ENCODE measurements at places on chromosomes 3 and 15. TPM values are rescaled to one million over a fixed set of nuclear protein-coding genes. Genes with fewer than 3 reads are reported as not detected.

Gene GOLGA6B
- not detected for total RNA-seq

GRCh38 chr3:42143440-42143839 is 52.3 kb downstream of the TRAK1 start:
- H3K4me3 ChIP-seq, result no peak overlapping the region
- H3K27me3 ChIP-seq, result no peaks in the 10 kb centered on the region
- peaks cover 2% of the 10 kb centered on the region for H3K4me1 ChIP-seq
- no peak overlapping the region for H3K27ac ChIP-seq
- no peak for DNase-seq

GRCh38 chr3:132432639-132433038 is 15.3 kb downstream of the DNAJC13 start:
- peaks cover 8% of the 10 kb centered on the region for H3K4me1 ChIP-seq
- H3K27me3 ChIP-seq, result no peaks in the 10 kb centered on the region
- no peaks in the 10 kb centered on the region for H3K36me3 ChIP-seq
- no peak for DNase-seq
- H3K27ac ChIP-seq, result no peak overlapping the region
- no peak overlapping the region for H3K4me3 ChIP-seq

DNA sequence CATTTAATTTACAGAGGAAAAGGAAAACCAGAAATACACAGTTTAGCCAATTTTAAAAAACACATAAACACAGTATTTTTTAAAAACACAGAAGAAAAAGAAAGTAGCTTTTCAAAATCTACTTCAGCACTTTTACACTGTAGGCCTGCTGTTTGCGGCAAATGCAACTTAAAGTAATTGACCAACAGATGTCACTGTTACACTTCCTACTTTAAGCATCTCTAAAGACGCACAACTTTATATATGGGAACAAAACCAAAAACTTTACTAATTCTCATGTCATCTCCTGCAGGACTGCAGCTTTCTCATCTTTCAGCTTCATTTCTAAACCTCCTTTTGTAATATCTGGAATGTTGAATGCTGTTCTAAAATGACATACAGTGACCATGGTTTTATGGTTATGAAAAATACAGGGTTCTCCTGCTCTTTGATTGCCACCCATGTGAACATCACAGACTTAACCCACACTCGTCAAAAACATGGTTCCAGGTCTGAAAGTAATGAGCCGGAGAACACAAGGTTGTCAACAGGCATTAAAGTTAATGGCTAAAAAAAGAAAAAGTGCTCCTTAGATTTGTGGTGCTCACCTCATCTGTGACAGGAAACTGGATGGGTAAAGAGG is 107.9 kb downstream of the FMN1 start:
- no peaks in the 10 kb centered on the region for H3K4me1 ChIP-seq
- DNase-seq, result no peak
- H3K27ac ChIP-seq, result no peak overlapping the region
- H3K36me3 ChIP-seq, result no peaks in the 10 kb centered on the region

DNA sequence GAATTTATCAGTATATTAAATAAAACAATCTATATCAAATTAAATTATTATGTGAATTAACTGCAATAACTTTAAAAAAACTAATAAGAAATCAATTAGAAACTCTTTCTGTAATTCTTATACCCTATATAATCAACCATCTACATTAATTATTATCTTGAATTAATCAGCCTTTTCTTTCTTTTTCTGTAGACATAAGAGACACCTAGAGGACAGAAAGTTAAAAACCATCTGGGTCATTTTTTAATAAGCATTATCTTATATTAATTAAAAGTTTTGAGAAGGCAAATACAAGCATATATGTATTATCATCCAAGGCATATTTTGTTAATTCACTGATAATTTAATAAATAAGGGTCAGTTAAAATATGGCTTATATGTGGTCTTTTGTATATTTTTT is 24.2 kb upstream of the SLC25A26 start:
- DNase-seq, result no peak
- no peak overlapping the region for H3K4me3 ChIP-seq
- no peak overlapping the region for H3K27ac ChIP-seq
- no peaks in the 10 kb centered on the region for H3K4me1 ChIP-seq
- no peaks in the 10 kb centered on the region for H3K36me3 ChIP-seq

GRCh38 chr3:133268726-133269134 is 131.1 kb upstream of the BFSP2 start:
- no peak overlapping the region for H3K4me3 ChIP-seq
- H3K36me3 ChIP-seq, result no peaks in the 10 kb centered on the region
- DNase-seq, result no peak
- no peaks in the 10 kb centered on the region for H3K4me1 ChIP-seq
- H3K27ac ChIP-seq, result no peak overlapping the region

DNA sequence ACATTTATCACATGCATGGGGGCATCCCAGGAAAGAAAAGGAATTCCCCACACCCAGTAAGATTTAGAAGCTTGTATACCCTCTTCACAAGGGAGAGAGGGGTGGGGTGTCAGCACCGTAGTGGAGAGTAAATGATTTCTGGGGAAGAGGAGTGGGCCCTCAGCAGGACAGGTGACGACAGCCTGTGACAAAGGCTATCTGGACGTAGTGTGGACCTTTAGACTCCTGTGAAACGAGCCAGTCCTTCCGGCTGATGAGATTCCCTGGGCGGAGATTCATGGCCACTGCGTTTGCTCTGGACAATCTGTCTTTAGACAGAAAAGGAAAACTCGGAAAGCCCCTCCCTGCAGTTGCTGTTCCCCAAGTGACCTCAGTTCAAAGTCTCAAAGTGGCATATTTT is 1.7 kb upstream of the FAM3D start:
- H3K27ac ChIP-seq, result no peak overlapping the region
- H3K27me3 ChIP-seq, result no peaks in the 10 kb centered on the region
- H3K4me3 ChIP-seq, result no peak overlapping the region
- H3K36me3 ChIP-seq, result no peaks in the 10 kb centered on the region

DNA sequence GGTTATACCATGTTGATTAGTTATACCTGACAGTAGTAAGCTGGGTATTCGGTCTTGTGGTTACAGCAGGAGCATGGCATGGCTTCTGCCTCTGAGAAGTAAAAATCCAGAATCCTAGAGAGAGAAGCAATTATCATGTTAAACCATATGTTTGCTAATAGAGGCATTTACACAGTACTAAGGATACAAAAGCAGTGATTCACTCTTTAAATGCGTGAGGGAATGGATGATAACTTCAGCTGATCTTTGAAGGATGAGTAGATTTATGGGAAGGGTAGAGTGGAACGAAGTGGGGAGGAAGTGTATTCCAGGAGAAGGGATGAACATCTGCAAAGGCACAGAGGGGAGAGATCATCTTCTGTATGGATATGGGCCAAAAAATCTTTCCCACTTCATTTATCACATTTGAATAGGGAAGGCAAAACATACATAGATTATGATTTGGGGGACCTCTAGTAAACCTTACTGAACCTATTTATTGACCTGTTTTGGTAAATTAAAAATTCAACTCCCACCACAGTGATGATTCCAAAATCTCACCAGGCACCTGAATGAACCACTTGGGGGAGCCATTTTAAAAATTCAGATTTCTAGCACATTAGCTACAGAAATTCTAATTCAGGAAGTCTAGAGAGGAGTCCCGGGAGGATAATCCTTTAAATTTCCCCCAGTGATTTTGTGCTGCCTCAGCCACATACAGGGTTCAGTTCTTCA is 35.1 kb downstream of the IGSF10 start:
- no peak overlapping the region for H3K4me3 ChIP-seq
- H3K27ac ChIP-seq, result no peak overlapping the region
- no peaks in the 10 kb centered on the region for H3K4me1 ChIP-seq
- no peaks in the 10 kb centered on the region for H3K27me3 ChIP-seq
- DNase-seq, result no peak
- H3K36me3 ChIP-seq, result no peaks in the 10 kb centered on the region

DNA sequence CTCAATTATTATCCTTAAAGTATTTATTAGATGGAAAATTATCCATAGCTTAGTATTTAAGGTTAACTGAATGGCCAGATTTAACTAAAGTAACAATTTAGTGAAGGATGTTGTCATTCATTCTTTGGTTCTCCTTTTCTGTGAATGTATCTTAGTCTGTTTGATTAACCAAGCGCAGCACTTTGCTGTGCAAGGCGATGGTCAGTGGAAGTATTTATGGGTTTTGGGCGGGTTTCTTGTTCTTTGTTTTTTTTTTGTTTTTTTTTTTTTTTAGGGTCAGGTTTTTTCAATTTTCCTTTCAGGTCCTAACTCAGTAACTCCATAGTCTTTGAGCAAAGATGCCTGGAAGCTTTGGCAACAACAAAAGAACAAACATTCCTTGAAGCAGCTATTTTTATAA is 328.8 kb downstream of the PTPRG start:
- H3K27me3 ChIP-seq, result no peaks in the 10 kb centered on the region
- no peak overlapping the region for H3K4me3 ChIP-seq
- H3K4me1 ChIP-seq, result peaks cover 36% of the 10 kb centered on the region
- no peaks in the 10 kb centered on the region for H3K36me3 ChIP-seq
- no peak overlapping the region for H3K27ac ChIP-seq

- H3K4me3 ChIP-seq, result peak overlapping the region; percentile 8
- no peak overlapping the region for H3K27ac ChIP-seq
- no peaks in the 10 kb centered on the region for H3K27me3 ChIP-seq
- H3K36me3 ChIP-seq, result no peaks in the 10 kb centered on the region
- peak; percentile 33 for DNase-seq
- no peaks in the 10 kb centered on the region for H3K4me1 ChIP-seq
Measured at GRCh38 chr3:184543843-184544512, 17.6 kb upstream of the EPHB3 start.

DNA sequence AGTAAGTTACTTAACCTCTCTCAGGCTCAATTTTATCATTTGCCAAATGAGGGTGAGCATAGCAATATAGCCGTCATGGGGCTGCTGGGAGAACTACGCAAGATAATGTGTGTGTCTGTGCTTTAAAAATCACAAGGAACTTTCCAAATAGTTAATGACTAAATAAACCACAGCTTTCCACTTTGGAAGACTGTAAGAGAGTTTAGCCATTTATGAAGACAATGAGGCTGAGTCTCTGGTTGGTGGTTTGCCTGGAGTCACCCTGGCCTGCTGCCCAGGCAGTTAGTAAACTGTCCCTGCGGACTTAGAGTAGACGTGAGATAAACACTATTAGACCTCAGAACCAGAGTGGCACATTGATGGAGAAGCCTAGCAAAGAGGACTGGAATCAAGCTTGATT is 357.7 kb downstream of the CLSTN2 start:
- H3K4me3 ChIP-seq, result no peak overlapping the region
- no peak for DNase-seq
- no peaks in the 10 kb centered on the region for H3K36me3 ChIP-seq
- H3K27ac ChIP-seq, result no peak overlapping the region

DNA sequence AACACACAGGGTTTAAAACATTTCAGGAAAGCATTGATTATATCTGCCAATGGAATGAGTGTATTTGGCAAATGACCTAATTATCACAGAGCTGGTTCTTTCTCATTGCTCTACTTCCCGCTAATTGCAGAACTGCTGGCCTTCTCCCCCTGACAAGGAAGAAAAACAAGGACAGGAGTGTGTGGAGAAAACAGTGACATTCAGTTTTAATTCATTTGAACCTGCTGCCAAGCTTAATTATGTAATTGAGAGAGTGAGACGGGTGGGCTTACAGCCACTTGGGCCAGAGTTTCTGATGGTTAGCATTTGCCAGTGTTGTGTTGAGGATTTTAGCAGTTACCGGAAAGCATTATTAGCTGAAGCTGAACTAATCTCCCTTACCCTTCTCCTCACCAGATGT is 301.4 kb downstream of the RBMS3 start:
- H3K27me3 ChIP-seq, result no peaks in the 10 kb centered on the region
- H3K4me3 ChIP-seq, result no peak overlapping the region
- no peak for DNase-seq
- no peaks in the 10 kb centered on the region for H3K36me3 ChIP-seq

DNA sequence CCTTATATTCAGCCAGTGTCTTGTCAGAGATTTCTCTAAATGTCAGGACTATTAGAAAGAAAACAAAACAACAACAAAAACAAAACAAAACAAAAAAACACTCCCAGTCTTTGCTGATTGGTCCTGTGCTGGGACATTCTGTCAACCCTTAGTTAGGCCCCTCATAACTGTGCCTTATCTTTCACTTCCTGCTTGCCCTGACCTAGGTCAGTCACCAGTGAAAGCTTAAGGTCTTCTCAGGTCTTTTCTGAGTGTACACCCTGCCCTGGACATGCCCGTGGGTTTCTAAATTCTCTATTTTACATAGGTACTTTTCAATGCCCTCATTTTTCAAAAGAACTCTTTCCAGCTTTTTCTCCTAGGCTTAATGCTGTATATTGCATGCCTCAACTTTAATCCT is 454.1 kb downstream of the GRM7 start:
- H3K36me3 ChIP-seq, result no peaks in the 10 kb centered on the region
- no peak overlapping the region for H3K27ac ChIP-seq
- no peak for DNase-seq
- no peak overlapping the region for H3K4me3 ChIP-seq
- no peaks in the 10 kb centered on the region for H3K27me3 ChIP-seq

GRCh38 chr15:72063186-72063585 is 54.8 kb downstream of the MYO9A start:
- no peak overlapping the region for H3K4me3 ChIP-seq
- H3K36me3 ChIP-seq, result no peaks in the 10 kb centered on the region
- no peaks in the 10 kb centered on the region for H3K27me3 ChIP-seq

GRCh38 chr15:63466378-63467192 is 37.8 kb upstream of the USP3 start:
- H3K27ac ChIP-seq, result no peak overlapping the region
- H3K36me3 ChIP-seq, result no peaks in the 10 kb centered on the region
- no peak overlapping the region for H3K4me3 ChIP-seq
